ENCODE measurements at places on chromosomes 12 and 14.

DNA sequence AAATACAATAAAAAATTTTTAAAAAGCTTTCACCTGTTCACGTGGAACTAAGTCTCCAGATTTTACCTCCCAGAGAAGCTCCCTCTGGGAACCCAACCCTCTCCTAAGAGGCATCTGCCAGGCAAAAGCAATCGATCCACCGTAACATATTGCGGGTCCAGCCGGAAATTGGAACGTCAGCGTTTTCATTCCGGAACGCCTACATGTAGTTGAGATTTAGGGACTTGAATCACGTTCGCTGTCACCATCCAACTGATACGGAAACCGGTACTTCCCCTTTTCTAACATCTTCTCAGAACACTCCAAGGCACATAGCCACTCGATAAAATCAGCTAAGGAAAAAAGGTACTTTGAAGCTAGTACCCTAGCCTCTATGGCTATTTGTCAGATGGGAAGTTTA lies 70.3 kb downstream of the COX16 start:
- peak; percentile 6 for DNase-seq

DNA sequence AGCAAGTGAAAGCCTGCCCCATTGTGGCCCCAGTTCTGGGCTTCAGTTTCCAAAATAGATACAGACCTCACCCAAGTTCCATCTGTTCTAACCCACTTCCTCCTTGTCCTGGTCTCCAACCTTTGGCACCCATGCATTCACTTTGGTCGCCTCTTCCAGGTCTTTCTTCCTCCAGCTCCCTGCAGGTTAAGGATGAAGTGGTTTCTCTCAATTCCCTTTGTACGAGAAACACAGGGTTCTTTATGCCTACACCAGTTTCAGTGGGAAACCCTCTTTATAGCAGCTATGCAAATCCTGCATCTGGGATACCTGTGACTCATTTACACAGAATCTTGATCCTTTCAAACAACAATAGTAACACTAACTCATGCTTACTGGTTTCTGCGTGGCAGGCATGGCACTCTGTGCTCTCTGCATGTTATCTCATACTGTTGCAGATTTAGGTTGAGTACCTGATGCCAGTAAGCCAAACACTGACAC lies 110.6 kb upstream of the AMIGO2 start:
- peak; percentile 50 for DNase-seq

- DNase-seq, result no peak
These were observed 54.9 kb upstream of the NUDT4 start for GRCh38 chr12:93322784-93323183.

GRCh38 chr14:21999402-21999801 lies 325.8 kb upstream of the OR4E1 start:
- no peak for DNase-seq

- no peak for DNase-seq
These were observed 179.6 kb downstream of the TMEM117 start for GRCh38 chr12:44015333-44015941.

GRCh38 chr14:91261986-91262549 lies 17.6 kb upstream of the GPR68 start:
- no peak for DNase-seq

- no peak for DNase-seq
These were observed 149.7 kb downstream of the NTF3 start for GRCh38 chr12:5581616-5582015.

GRCh38 chr12:95705143-95705542 lies 85.4 kb downstream of the NTN4 start:
- DNase-seq, result no peak

Measured in stimulated activated CD8-positive, alpha-beta memory T cell treated with anti-CD3 and anti-CD28 coated beads, Interleukin-7, amount 100 ng/mL, for 48 hours (primary cell).